ENCODE measurements at places on chromosomes 16 and 17.

DNA sequence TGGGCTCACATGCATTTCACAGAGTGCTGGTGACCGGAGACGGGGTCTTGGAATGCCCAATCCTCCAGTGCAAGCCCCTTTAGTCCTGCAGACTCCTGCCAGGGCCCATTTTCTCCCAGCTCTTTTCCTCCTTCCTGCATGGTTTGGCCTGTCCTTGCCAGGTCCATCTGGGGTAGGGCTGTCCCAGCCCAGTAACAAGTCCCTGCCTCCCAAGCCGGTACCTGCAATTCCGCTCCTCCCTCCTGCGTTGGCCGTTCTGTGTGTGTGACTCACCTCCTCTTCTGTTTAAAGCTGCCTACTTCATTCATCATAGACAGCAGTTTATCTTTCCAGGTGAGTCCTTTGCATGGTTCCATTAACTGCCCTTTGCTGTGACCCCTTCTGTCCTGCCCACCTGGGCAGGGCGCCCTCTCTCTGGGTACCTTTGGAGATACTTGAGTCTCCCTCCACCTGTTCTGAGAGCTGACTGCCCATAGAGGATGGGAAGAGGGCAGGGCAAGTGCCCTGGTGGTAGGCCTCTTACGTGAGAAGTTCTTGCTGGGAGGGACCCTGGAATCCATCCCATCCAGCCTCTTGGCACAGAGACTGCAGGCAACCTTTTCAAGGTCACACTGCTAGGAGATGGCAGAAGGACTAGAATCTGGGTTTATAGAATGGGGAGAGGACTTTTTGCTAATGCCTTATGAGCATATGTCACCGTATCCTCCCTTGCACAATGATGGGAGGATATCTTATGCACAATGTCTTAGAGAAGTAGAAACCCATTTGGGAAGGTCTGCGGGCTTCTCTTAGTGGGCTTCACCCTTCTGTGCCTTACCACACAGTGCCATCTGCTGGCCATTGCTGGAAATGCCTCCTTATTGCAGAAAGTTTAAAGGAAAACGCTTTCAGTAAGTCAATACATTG lies 29.7 kb upstream of the LGALS9 start:
- DNase-seq, result peak; percentile 84

GRCh38 chr16:11613381-11614303 lies 26.9 kb upstream of the LITAF start:
- DNase-seq, result no peak

DNA sequence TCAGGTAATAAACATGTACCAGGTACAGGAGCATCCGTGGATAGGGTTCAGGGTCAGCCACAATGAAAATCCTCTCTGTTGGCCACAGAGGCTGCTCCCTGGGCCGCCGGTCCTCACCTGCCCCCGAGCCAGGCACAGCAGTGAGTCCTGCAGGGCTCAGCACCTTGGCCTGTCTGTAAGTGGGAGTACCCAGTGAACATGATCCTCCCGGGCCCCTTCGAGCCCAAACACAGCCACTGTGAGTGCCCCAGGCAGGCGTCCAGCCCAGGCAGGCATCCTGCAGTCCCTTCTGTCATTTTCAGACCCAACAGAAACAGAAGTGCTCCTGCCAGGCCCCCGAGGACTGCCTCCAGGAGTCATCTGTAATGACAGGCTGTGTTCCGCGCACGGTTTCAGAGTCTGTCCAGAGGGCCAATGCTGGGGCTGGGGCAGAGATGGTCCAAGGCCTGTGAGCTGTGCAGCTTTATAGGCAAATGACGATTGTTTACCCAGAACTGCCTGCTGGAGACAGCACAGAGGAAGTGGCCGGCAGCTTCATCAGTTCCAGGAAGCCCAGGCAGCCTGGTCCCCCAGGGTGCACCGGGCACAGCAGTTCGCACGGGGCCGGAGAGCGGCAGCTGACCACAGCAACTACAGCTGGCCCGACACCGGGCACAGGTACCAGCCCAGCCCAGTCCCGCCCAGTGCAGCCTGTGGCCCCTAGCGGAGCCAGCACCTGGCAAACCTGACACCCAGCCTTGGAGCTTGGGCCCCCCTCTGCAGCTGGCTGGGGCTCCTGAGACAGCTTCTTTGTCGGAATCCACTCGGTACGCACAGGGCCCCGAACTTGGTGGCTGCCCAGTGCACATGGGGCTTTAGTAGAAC lies 13.2 kb downstream of the SLC7A5 start:
- peak; percentile 74 for DNase-seq

GRCh38 chr17:75345514-75346167 lies 56.4 kb upstream of the SLC25A19 start:
- DNase-seq, result no peak

DNA sequence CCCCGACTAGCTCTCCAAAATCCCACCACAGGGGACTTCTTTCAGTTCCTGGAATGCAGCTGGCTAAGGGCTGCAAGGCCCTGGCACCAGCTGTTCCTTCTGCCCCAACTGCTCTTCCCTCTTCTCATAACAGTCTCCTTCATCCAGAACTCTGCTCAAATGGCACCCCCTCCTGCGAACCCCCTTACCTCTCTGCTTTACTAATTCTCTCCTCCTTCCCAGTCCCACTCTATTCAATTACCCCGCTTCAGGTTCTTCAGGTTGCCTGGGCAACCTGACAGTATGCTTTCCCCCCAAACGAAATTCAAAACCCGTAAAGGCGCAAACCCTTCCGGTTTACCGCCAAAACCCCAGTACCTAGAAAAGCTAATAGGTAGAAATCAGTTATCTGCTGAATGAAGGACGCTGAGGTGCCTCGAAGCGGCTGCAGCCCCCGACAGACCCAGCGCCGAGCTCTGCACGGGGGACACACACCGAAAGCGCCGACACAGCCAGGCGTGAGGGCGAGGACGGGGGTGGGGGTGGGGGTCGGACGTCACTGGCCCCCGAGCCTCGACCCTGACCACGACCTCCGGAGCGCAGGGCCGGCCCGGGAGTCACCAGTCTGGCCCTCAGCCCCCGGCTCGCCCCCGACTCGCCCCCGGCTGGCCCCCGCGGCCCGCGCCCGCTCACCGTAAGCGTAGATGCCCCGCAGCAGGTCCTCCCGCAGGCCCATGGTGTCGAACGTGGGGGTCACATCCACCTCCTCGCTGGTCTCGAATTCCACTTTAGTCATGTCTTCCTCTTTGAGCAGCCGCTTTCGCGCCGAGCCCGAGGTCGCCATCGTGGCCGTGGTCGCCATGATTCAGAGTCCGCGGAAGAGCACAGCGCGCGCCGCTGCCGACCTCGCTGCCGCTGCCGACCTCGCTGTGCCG lies 550 bp downstream of the EIF4A3 start:
- DNase-seq, result peak; percentile 53

DNA sequence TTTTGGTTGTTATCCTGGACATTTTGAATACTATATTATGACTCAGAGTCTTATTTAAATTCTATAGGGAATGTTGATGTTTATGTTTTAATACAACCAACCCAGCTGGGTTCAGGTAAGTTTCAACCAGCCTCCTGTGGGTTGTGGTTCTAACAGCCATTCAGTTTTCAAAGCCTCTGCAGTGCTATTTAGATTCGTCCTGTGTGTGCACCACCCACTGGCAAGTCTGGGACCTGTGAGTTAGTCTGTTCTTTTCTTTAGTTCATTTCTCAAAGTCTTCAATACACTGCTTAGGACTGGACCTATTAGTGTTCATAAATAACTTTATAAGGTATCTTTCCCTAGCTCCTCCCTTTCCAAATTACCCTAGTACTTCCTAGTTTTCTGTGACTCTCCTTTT lies 170.6 kb downstream of the TMEM132E start:
- no peak for DNase-seq

- DNase-seq, result no peak
Observed at GRCh38 chr17:2259769-2260536, 43.6 kb downstream of the SMG6 start.

DNA sequence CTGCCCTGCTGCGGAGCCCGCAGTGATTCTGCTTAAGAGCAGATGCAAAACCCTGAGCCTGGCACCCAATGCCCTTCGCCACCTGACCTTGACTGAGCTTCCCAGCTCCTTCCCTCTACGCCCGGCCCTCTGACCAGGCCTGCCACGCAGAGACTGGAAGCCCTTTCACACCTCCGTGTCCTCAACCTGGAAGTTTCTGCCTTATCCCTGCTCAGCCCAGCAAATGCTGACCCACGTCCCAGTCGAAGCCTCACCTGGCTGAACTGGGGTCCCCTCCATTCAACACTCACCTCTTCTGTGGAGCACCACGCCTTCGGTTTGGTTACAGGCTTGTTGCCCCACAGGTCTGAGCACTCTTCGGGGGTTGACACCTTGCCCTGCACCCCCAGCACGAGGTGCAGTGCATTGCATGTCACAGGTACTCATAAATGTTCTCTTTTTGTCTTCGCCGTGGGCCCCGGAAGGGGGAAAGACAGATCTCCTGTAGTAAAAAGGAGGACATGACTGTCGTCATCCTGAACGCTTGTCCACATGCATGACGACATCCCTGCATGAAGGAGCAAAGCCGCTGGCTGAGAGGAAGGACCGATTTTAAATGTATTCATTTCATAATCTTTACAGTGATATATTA lies 153.6 kb upstream of the TNRC6C start:
- no peak for DNase-seq

GRCh38 chr16:75746359-75746758 lies 20.1 kb upstream of the CPHXL start:
- DNase-seq, result no peak

DNA sequence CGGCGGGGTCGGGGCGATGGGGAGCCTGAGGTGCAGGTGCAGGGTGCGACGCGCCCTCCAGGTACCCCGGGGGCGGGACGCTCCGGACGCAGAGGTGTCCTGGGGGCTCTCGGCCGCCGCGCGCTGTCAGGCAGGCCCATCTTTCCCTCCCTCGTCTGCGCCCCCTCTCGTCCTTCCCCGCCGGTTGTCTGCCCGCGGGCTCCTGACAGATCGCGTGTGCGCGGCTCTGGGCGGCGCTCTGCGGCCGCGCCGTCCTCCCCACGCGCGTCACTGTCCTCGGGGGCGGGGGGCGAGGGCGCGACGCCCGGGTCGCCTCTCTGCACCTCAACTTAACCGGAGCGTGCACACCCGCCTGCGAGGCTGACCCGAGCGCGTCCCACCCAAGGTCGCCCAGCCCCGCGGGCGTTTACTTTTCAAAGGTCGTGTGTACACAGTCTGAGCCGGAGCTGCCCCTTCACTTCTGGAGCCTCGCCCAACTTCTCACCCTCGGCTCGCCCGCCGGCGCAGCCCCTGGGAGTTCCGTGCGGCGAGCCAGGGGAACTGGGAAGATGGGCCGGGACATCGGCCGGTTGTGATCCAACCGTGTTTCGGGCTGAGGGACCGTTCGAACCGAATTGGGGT lies 512 bp downstream of the AKAP1 start:
- DNase-seq, result peak; percentile 61

DNA sequence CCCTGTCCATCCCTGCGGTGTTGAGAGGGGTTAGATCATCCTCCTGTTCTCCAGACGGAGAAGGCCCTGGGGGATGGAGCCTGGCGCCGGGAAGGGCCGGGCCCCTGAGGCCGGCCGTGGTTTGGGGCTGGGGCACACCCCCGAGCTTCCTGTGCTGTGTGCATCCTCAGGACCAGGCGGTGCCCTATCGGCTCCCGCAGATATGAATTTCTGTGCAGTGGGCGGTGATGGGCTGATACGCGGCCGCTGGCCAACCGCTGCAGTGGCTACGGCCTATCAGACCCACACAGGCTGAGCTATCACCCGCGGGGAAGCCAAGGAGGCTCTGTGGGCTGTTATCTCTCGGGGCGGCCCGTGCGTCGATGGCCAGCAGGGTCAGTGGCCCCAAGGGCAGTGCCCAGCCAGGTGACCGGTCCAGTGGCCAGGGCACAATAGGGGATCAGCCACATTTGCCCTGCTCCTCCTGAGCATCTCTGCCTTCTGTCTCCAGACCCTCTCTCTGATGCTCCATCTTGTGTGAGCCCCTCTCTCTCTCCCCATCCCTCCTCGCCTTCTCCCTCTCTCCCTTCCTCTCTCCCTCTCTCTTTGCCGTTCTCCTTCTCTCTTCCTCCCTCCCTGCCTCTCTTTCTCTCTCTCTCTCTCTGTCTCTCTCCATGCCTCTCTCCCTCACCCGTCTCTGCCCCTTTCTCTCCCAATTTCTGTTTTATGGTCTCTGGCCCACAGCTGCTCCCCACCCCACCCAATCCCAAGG lies 38.7 kb downstream of the ZFPM1 start:
- DNase-seq, result no peak

GRCh38 chr16:52925143-52925542 lies 127.6 kb downstream of the CHD9NB start:
- DNase-seq, result no peak

DNA sequence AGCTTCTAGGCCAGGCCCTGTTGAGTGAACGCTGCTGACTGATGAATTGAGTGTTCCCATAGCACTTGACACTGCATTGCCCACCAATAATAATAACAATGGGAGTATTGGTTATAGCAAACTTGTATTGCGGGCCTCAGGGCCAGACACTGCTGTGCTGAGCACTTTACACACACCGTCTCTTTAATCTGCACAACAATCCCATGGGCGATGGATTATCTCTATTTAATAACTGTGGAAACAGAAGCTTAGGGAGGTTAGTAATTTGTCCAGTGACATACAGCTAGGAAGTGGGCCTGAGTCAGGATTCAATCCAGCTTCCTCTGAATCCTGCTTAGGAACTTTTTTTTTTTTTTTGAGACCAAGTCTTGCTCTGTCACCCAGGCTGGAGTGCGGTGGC lies 11.2 kb downstream of the ARHGAP23 start:
- DNase-seq, result no peak

DNA sequence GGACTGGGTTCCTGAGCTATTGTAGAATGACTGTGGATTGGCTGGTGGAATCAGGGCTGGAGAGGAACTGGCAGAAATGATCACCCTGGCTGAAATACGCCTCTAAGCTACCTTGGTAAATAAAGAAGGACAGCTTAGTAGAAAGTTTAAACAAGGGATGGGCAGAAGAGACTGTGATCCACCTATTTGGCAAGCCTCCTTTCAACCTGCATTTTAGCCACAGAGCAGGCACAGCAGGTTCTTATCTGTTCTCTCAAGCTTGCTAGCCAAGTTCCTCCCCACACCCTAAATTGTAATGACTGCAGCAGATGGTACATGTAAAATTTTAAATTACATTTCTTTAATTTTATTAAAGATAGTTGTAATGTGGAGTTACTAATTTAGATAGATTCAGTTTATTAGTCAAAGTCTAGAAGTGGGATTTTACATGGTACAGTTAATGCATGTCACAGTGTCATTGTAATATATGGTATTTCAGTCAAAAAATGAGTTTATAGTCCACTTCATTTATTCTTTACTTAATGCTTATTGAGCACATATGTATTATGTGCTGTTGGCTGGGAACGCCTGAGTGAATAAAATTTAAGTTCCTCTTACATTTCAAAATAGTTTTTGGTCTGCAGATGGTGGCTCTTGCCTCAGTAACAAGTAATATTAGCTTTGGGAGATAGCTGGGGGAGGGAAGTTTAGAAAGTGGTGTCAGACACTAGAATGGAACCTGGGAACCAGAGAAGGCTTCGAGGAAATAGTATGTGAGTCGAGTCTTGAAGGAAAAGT lies 11.2 kb downstream of the EPN2 start:
- no peak for DNase-seq

- DNase-seq, result no peak
Observed at GRCh38 chr16:86129541-86129940, 230.6 kb downstream of the IRF8 start.

- no peak for DNase-seq
Observed at GRCh38 chr17:63550817-63551639, 751 bp downstream of the DCAF7 start.
